Breast epithelium (tissue), 4 donors: ENCODE measurements at places on chromosomes 1 and 21.

DNA sequence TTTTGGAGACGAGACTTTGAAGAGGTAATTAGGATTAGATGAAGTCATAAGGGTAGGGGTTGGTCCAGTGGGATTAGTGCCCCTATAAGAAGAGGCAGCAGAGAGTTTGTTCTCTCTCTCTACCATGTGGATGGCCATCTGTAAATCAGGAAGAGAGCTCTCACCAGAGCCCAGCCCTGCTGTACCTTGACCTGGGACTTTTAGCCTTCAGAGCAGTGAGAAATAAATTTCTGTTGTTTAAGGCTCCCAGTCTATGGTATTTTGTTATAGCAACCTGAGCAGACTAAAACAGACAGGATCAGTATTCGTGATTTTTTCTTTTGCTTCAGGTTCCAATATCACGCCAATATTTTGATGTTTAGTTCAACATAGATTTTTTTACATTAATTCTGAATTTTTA is 30.0 kb downstream of the TBX15 start:
- DNase-seq = no peak

DNA sequence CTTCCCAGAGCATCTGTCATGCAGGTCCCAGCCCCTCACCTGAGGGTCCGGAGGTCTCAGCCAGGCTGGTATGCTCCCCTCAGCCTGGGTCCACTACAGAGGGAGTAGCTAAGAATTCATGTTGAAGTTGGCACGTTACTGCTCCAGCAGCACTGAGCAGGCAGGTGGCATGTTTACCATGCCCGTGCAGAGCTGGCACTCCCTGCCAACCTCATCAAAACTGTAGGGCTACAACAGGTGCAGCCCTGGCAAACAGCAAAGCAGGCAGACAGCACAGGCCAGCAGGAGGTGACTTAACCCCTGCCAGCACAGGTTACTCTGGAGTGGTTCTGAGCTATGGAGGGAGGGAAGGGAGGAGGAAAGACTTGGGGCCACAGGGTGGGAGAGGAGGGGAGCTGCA is 46.4 kb downstream of the NUAK2 start:
- peak; percentile 38 for DNase-seq

DNA sequence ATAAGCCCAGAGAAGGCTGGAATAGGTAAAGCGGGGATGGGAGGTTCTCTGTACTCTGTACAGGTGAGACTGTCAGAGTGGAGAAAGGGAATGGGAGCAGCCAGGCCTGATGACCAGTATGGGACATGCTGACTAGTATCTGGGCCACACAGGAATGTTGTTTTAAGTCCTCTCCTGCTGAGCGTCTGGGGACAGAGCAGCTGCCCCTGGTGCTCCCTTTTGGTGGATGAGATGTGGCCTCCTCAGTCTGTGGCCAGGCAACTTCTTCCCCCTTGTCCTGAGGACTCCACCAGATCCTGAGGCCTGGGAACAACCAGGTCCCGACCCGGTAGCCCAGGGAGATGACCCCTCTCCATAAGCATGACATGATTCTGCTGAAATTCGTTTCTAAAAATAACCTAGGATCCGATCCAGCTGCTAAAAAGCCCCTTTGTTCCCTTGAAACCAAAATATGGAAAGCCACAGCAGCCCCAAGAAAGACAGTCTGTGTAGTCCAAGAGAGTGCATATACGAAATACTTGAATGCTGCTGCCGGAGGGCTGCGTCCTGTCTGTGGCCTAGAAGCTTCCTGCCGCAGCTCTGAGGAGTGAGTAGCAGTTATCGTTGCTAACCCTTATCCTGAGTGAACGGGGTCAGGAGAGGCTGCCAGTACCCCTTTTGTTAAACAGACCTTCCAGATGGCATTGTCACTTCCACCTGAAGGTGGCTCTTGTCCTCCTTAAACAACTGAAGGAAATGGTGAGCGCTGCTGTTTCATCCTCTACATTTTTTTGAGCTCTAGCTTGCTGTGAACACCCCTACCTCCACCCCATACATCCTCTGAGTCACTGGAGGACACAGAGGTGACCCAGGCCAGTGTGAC is 47.1 kb downstream of the ATP2B4 start:
- DNase-seq = no peak

- DNase-seq = no peak
These were observed 1.4 kb downstream of the ELAVL4 start for GRCh38 chr1:50110151-50110550.

- no peak for DNase-seq
These were observed 13.6 kb upstream of the ADARB1 start for GRCh38 chr21:45060675-45061311.

DNA sequence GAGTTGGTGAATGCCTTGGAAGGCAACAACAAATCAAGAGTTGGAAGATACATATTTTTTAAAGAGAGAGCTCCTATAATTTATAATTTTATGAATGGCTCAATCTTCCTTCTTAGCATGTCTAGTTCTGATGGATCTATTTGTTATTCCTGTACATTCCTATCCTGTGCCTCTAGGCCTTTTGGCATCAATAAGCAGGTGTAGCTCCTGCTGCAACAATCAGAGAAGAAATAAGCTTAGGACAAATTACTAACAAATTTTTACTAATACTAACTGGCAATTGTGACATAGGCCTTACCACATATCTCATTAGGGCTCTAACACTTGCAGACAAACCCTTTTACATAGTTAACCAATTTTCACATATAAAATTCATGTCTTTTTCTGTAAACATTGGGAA is 682.0 kb downstream of the LTN1 start:
- DNase-seq = no peak

- DNase-seq = no peak
These were observed 226.3 kb upstream of the USP24 start for GRCh38 chr1:55441489-55441888.
